Central memory CD8-positive, alpha-beta T cell (primary cell): ENCODE measurements at places on chromosomes 6 and 20.
A peak's percentile ranks its signal among the peaks of the same experiment; 100 is the strongest.

DNA sequence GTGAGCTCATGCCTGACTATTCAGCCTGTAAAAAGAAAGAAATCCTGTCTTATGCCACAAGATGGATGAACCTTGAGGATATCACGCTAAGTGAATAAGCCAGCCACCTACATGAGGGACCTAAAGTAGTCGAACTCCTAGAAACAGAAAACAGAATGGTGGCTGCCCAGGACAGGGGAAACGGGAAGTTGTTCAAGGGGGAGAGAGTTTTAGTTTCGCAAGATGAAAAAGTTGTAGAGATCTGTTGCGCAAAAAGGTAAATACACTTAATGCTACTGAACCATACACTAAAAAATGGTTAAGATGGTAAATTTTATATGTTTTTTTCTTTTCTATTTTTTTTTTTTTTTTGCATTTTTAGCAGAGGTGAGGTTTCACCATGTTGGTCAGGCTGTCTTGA, 74.1 kb upstream of the RALY start:
- no peaks in the 10 kb centered on the region for H3K36me3 ChIP-seq
- no peak overlapping the region for H3K27ac ChIP-seq
- no peaks in the 10 kb centered on the region for H3K27me3 ChIP-seq

- no peak overlapping the region for H3K27ac ChIP-seq
- no peak for DNase-seq
- no peaks in the 10 kb centered on the region for H3K36me3 ChIP-seq
- H3K4me1 ChIP-seq = no peaks in the 10 kb centered on the region
- H3K4me3 ChIP-seq = no peak overlapping the region
Observed at GRCh38 chr6:145228962-145229582, 506.2 kb downstream of the EPM2A start.

DNA sequence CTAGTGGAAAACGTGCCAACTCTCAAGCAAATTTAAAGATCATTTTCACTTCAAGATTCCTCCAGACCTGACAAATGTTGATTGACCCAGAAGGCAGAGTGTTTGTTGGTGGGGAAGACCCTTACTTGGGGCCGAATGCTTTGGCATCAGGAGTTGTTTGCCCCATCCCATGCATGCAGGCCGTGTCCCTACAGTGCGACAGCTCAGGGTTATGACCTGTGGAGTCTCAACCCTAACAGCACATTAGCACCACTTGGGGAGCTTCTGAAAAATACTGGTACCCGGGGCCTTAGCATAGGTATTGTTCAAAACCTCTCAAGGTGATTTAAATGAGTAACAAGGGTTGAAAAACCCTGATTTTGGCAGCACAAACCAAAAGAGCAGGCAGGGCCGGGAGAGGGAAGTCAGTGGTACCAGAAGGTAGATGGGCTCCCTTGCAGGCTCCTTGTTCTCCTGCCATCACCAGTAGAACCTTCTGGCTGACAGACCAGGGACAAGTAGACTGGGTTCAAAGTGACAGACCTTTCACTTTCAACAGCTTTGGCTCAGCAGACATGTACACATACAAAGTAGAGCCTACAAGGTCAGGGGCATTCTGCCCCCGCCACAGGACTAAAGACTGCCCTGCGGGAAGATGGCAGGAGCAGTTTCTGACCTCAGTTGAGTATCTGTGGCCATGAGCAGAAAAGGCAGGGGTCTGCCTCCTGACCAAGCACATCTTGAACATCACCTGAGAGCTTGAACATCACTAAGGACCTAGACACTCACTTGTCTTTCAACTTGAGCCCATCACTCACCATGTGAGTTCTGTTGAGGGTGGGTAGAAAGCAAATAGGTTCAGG, 39.6 kb downstream of the PLCG1 start:
- H3K27ac ChIP-seq = peak overlapping the region; percentile 69
- DNase-seq = peak; percentile 6
- H3K4me1 ChIP-seq = peaks cover 5% of the 10 kb centered on the region
- no peak overlapping the region for H3K4me3 ChIP-seq
- H3K27me3 ChIP-seq = no peaks in the 10 kb centered on the region

GRCh38 chr6:22231616-22232015, 65.2 kb downstream of the PRL start:
- H3K36me3 ChIP-seq = peaks cover 2% of the 10 kb centered on the region
- no peak overlapping the region for H3K4me3 ChIP-seq
- no peaks in the 10 kb centered on the region for H3K27me3 ChIP-seq
- H3K27ac ChIP-seq = no peak overlapping the region

DNA sequence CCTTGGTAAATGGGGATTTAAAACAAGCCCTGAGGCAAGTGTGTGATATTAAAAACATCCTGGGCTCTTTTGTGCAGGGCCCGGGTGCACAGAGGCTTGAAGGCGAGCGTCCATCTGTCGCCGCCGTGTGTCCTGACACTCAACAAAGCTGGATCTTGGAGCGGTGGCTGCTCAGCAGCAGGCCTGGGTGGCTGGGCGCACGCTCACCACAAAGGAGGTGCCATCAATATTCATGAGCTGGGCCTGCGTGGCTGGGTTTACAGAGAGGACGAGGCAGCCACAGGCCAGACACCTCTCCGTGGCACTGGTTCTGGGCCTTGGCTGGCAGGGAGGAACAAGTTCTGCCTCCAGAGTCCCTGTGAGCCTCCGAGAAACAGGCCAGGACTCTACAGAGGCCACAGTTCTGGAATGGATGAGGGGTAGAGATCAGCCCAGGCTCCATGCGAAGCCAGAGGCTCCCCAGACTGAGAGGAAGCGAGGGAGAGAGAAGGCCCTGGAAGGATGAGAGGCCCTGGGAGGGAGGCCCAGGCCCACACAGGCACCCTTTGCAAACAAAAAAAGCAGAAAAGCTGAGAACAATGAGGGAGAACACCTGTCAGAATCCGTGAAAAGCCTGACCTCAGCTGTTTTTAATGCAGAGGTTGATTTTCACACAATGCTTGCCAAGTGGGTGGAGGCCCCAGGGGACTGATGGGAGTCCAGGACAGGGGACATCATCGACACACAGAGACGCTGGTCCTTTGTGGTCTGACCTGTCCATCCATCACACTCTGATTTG, 21.9 kb downstream of the BHLHE23 start:
- peaks cover 7% of the 10 kb centered on the region for H3K36me3 ChIP-seq
- no peak overlapping the region for H3K4me3 ChIP-seq
- no peak for DNase-seq
- H3K27ac ChIP-seq = no peak overlapping the region

DNA sequence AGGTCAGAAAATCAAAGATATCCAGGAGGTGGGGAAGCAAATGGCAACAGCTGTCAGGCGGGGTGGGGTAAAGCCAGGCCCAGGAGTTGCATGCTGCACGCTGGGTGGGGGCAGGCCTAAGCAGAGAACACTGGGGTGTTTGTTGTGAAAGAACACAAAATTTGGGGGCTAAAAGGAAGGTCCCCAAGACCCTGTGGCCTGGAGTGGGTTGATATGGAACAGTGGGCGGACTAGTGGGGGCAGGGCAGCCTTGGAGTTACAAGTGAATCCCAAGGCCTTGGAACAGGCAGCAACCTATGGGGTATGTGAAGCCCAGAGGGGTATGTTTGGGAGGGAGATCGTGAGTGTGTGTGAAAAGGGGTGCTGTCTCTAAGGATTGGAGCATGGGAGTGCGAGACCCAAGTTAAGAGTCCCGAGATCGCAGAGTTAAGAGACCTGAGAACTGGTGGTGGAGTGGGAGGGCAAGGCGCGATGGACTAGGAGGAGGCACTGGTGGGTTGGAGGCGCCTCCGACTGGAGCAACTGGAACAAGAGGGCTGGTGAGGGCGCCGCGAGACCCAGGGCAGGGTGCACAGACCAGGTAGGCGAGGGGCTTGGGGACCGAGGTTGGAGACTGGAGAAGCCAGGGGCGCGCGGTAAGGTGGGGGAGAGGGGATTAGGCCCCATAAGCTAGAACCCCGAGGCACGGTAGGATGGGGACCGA, 658 bp downstream of the CUL7 start:
- peak overlapping the region; percentile 93 for H3K4me3 ChIP-seq
- H3K36me3 ChIP-seq = peaks cover 37% of the 10 kb centered on the region
- H3K27ac ChIP-seq = peak overlapping the region; percentile 91
- no peaks in the 10 kb centered on the region for H3K27me3 ChIP-seq
- H3K4me1 ChIP-seq = peaks cover 40% of the 10 kb centered on the region

GRCh38 chr6:118935331-118935668, 341 bp upstream of the MCM9 start:
- H3K27me3 ChIP-seq = no peaks in the 10 kb centered on the region
- H3K4me3 ChIP-seq = peak overlapping the region; percentile 87
- peaks cover 7% of the 10 kb centered on the region for H3K36me3 ChIP-seq
- peaks cover 37% of the 10 kb centered on the region for H3K4me1 ChIP-seq

DNA sequence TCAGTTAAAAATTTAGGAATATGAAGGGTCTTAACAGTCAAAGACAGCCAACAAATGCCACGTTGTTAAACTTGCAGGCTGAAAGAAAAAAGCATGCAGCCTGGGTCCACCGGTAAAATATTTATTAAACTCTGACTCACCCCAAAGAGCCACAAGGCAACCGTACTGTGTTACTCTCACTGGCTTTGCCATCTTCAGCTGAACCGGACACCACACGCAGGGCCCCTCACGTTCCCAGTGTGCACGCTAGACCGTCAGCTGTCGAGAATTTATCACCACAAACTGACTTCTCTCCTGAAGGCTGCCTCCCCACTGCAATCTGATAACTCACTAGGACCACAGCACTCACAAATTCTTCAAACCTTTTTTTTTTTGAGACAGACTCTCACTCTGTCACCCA, 30.7 kb downstream of the HUS1B start:
- DNase-seq = no peak
- H3K4me3 ChIP-seq = no peak overlapping the region
- H3K27me3 ChIP-seq = no peaks in the 10 kb centered on the region

DNA sequence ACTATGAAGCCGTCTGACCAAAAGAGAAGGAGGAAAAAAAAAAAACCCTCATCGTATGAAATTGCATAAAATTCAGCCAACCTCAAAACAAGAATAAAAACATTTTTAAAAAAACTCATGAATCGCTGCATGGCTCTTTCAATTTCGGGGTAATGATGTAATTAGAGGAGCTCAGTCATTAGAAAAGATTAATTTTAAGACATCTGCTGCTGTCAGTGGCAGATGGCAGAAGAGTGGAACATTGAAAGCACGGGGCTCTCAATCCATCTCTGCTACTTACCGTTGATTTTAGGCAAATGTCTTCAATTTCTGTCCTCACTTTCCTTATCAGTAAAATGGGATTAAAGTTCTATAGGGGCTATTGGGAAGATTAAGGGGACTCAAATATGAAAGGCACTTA, 79.1 kb downstream of the EYA2 start:
- H3K36me3 ChIP-seq = no peaks in the 10 kb centered on the region
- peaks cover 9% of the 10 kb centered on the region for H3K4me1 ChIP-seq
- H3K27ac ChIP-seq = no peak overlapping the region
- H3K4me3 ChIP-seq = no peak overlapping the region

DNA sequence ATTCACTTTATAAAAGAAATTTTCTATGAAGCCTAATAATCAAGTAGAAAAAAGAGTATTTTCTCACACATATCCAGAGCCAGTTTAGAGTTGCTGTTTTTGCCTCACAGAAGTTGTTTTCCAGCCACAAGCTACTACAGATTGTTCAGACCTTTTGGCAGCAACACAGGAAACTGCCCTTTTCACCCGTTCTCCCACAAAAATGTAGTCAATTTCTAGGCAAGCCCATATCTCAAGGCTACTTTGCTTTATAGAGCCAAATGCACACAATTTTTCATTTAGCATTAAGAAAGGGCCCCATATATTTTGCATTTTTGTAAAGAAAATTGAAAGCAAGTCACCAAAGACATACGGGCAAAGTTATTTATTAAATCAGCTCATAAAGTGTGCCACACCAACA, 49.5 kb downstream of the EPB41L2 start:
- DNase-seq = no peak
- H3K36me3 ChIP-seq = peaks cover 2% of the 10 kb centered on the region
- H3K4me3 ChIP-seq = no peak overlapping the region
- no peak overlapping the region for H3K27ac ChIP-seq

DNA sequence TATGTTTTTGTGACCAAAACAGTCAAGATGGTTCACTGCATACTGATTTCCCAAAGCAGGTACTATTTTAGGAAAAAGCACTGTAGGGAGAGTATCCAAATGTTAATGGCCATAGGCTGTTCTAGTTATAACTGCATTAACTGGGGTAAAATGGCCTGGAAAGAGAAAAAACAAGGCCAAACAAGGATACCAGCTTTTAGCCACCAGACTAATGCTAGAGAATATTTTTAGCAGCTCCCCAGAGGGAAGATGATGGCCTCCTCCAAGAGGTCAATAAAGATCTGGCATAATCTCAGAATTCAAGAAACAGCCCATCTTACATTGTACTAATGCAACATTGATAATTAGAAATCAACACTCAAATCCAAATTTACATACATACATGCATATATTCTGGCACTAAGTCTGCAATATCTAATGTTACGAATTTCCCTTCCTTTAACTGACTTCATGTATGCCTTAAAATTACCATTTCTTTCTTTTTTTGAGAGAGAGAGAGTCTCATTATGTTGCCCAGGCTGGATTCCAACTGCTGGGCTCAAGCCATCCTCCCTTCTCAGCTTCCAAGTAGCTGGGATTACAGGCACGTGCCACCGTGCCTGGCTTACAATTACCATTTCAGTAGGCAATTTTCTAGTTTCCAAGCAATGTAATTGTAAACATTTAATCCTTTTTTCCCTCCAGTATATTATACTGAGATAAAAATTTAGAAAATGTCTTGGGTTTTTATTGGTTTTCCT, 9.3 kb downstream of the COX7A2 start:
- no peaks in the 10 kb centered on the region for H3K27me3 ChIP-seq
- H3K36me3 ChIP-seq = peaks cover 23% of the 10 kb centered on the region
- H3K4me1 ChIP-seq = no peaks in the 10 kb centered on the region
- no peak overlapping the region for H3K27ac ChIP-seq
- no peak overlapping the region for H3K4me3 ChIP-seq

- no peak for DNase-seq
- peaks cover 10% of the 10 kb centered on the region for H3K36me3 ChIP-seq
- H3K4me3 ChIP-seq = no peak overlapping the region
- no peaks in the 10 kb centered on the region for H3K27me3 ChIP-seq
Observed at GRCh38 chr6:130111031-130111430, 92.7 kb downstream of the L3MBTL3 start.

GRCh38 chr6:164520916-164521315, 788.5 kb downstream of the C6orf118 start:
- H3K36me3 ChIP-seq = peaks cover 2% of the 10 kb centered on the region
- no peaks in the 10 kb centered on the region for H3K27me3 ChIP-seq
- H3K4me1 ChIP-seq = no peaks in the 10 kb centered on the region

GRCh38 chr6:52283111-52283510, 1.4 kb downstream of the MCM3 start:
- no peak overlapping the region for H3K4me3 ChIP-seq
- no peak for DNase-seq
- H3K27ac ChIP-seq = no peak overlapping the region
- no peaks in the 10 kb centered on the region for H3K27me3 ChIP-seq
- H3K36me3 ChIP-seq = peaks cover 34% of the 10 kb centered on the region
- H3K4me1 ChIP-seq = peaks cover 30% of the 10 kb centered on the region

GRCh38 chr6:67630146-67630545, 1004.9 kb upstream of the ADGRB3 start:
- no peak for DNase-seq
- no peaks in the 10 kb centered on the region for H3K27me3 ChIP-seq
- H3K27ac ChIP-seq = no peak overlapping the region
- no peaks in the 10 kb centered on the region for H3K36me3 ChIP-seq

- peaks cover 9% of the 10 kb centered on the region for H3K4me1 ChIP-seq
- H3K27ac ChIP-seq = no peak overlapping the region
- H3K4me3 ChIP-seq = no peak overlapping the region
- no peaks in the 10 kb centered on the region for H3K36me3 ChIP-seq
- no peak for DNase-seq
Observed at GRCh38 chr20:57665589-57665971, 44.2 kb downstream of the PMEPA1 start.

- DNase-seq = no peak
- H3K27me3 ChIP-seq = no peaks in the 10 kb centered on the region
- no peak overlapping the region for H3K4me3 ChIP-seq
- H3K36me3 ChIP-seq = peaks cover 3% of the 10 kb centered on the region
- peaks cover 42% of the 10 kb centered on the region for H3K4me1 ChIP-seq
Observed at GRCh38 chr6:90581146-90581545, 5.7 kb downstream of the MAP3K7 start.
